ENCODE measurements at places on chromosomes 7 and 10.

GRCh38 chr7:4079366-4079765 lies 602.7 kb upstream of the FOXK1 start:
- DNase-seq = no peak

- DNase-seq = no peak
Observed at GRCh38 chr10:104479906-104480593, 126.4 kb downstream of the CFAP58 start.

- no peak for DNase-seq
Observed at GRCh38 chr7:2807845-2808772, 36.0 kb downstream of the GNA12 start.

- DNase-seq = no peak
Observed at GRCh38 chr7:15558756-15559155, 3.1 kb downstream of the AGMO start.

DNA sequence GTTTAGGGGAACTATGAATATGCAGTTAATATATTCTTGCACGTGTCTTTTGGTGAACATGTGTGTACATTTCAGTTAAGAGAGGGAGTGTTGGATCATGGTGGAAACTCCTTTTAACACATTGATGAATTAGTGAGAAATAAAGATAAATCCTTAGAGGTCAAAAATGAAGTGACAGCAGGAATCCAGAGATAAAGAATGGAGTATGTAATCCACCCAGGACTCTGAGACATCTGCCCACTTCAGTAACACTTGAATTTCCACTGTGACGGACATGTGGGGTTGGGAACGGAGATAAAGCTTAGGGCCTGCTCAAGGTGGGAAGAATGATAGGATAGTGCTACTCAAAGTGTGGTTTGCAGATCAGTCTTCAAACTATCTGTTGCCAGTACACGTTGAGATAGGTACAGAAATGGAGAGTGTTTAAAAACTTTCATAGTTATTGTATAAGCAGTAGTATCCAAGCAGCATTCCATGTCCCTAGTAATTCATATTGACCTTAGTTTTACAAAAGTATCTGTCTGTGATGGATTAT lies 6.6 kb upstream of the RELN start:
- no peak for DNase-seq

GRCh38 chr7:157996359-157997079 lies 591.1 kb downstream of the PTPRN2 start:
- no peak for DNase-seq

Data from stimulated activated CD4-positive, alpha-beta T cell treated with anti-CD3 and anti-CD28 coated beads, Interleukin-1b, Interleukin-23, amount 100 ng/mL, for 4 hours (primary cell).